ENCODE measurements at places on chromosomes 5 and 9.

- no peak for DNase-seq
These were observed 27.9 kb upstream of the SEMA5A start for GRCh38 chr5:9573796-9574195.

DNA sequence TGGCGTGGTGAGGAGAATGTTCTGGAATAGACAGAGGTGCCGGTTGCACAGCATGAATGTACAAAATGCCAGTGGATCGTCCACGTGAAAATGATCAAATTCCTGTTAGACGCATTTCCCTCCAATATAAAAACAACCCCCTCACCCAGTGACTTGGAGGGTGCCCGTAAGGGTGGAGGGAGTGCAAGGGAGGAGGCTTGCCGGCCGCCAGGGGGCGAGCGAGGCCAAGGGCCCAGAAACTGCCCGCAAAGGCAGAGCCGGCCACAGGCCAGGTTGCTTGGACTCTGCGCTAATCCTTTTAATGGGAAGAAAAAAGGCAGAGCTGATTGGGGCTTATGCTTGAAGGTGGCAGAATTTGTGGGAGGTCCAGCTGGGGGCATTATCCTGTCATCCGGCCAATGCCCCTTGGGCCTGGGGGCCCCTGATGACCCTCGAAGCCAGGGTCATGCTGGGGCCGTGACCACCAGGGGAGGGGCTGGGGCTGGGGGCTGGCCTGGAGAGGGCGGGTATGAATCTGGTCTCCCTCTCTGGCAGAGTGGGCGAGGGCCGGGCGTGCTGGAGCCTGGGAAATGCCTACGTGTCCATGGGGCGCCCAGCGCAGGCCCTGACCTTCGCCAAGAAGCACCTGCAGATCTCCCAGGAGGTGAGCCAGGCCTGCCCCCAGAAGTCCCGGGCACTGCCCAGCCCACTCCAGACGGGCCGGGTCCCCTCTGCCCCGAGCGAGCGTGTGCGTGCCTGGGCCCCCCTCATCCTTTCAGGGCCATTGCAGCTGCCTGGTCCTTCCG is 12.0 kb downstream of the GPSM1 start:
- no peak for DNase-seq

- no peak for DNase-seq
These were observed 62.6 kb upstream of the DMAC1 start for GRCh38 chr9:7862170-7862569.

GRCh38 chr5:181053488-181054121 is 13.5 kb downstream of the BTNL9 start:
- no peak for DNase-seq

DNA sequence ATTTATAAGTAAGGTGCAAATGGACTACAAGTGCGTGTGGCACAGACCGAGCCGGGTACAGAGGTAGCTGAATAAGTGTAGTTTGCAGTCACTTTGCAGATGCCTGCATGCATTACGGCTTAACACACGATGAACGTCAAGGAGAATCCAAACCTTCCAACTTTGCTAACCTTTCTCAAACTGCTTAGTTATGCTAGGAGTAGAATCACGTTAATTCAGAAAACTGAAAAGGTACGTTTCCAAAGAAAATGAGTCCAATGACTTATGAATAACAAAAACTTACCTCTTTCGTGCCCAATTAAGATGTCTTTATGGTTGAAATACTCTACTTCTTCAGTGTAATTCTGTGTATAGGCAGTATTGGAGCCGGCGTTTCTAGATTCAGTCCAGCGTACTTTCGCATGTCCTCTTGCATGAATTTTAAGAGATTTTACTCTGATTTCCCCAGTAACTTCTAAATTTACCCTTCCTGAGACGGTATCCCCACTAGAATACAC is 539 bp downstream of the ARRDC3 start:
- no peak for DNase-seq

DNA sequence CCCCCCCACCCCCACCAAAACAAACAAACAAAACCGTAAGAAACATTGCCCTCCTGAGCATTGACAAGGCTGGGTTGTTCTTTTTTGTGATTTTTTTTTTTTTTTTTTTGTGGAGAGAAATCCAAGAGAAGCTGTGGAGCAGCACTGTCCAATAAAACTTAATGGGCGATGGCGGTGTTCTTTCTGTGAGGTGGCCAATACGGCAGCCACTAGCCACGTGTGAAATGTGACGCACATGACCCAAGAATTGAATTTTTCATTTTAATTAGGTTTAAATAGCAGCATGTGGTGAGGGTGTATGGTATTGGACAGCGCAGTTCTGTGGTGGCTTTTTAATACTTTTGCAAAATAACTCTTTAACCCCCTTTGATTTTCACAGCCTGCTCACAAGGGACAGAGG is 251.1 kb downstream of the PDZD2 start:
- DNase-seq, result no peak

- no peak for DNase-seq
These were observed 503.6 kb upstream of the TUSC1 start for GRCh38 chr9:26181836-26182235.

- no peak for DNase-seq
These were observed 16.5 kb upstream of the CEP120 start for GRCh38 chr5:123439709-123440108.

GRCh38 chr9:1217076-1217475 is 166.9 kb downstream of the DMRT2 start:
- no peak for DNase-seq

DNA sequence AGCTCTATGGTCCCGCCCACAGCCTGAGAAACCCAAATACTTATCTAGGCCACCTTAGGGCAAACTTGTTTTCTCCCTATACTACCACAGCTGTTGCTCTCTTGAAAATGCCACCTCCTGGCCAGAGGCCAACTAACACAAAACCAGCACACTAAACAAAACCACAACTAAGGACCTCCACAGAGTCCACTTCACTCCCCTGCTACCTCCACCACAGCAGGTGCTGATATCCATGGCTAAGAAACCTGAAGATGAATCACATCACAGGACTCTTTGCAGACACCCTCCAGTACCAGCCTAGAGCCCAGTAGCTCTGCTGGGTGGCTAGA is 108.4 kb downstream of the ALDH1A1 start:
- no peak for DNase-seq

- DNase-seq, result no peak
These were observed 347.1 kb downstream of the EBF1 start for GRCh38 chr5:158752656-158752973.

DNA sequence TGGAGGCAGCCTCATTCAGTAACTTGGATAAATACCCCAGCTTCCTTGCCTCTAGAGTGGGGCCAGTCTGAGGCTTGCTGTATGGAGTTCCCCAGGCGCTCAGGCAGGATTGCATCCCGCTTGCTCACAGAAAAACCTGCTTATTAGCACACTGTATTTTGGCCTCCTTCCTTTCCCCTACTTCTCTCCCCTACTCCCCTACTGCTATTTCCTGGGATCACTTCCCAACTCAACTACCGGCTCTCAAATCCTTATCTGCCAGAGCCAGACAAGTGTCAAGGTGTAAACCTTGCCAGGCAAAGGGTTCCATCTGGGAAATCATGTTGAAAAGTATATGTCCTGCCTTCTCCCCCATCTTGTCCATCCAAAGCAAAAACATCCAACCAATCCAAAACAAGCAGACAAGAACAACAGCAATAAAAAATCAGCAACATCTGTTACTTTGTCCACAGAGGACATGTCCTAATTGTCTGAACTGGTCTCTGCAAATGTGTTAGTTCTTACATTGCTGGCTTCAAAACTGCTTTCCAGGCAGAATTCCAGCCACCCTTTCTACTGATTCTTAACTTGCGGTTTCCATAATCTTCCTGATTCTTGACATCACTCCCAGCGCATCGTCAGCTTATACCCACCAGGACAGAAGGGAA is 164.1 kb upstream of the SEMA6A start:
- no peak for DNase-seq

GRCh38 chr5:33460210-33460609 is 19.4 kb downstream of the TARS1 start:
- DNase-seq, result no peak

GRCh38 chr5:105638437-105638836 is 2032.3 kb downstream of the EFNA5 start:
- no peak for DNase-seq

DNA sequence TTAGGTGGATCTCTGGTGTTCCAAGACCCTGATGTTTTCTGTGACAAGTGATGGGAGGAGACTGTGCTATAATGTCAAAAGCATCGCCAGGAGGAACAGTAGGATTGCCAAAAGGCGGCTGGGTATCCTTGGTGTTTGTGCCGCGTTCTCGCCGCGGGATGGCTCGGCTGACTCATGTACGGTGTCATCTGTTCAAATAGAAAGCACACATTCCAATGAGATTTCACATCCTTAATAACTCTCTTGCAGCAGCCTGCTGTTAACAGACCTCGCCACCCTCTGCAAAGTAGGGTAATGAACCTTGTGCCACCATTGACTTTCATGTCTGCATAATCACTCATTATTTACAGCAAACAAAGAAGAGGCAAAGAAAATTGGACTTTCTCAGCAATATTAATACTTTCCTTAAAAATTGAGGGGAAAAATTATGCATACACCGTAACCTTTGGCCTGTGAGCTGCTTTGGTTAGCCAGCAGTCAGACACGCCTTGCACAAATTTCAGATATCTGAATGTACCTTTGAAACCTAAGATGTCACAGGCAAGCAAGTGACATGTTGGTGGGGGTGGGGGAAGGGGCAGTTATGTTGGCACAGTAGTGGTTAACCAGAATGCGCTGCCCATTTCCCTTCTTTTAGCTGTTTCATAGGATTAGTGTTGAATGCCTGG is 289.4 kb downstream of the EFNA5 start:
- no peak for DNase-seq
